ENCODE measurements at places on chromosomes 6 and 20.
A peak's percentile ranks its signal among the peaks of the same experiment; 100 is the strongest.

GRCh38 chr20:47713878-47714450, 71.3 kb downstream of the SULF2 start:
- no peak for DNase-seq

- DNase-seq = no peak
Measured at GRCh38 chr6:1837826-1838225, 228.1 kb downstream of the FOXC1 start.

DNA sequence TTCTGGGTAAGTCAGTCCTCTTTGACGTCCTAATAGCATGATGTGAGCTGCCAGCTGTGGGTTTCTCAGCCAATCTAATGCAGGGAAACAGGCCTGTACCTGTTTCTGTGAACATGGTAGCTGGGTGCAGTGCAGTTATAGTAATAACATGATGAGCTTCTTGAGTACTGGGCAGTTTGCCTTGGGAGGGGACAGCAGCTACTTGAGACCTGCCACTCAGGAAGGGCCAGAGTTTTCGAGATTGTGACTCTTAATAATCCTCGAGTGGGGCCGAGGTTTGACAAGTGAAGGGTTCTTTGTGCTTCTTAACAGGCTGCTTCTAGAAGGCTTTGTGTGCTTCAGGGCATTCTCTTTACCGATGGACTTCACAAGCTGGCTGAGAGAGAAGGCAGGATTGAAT, 180.1 kb downstream of the JARID2 start:
- no peak for DNase-seq

- no peak for DNase-seq
Measured at GRCh38 chr20:23061734-23062561, 12.5 kb upstream of the THBD start.

DNA sequence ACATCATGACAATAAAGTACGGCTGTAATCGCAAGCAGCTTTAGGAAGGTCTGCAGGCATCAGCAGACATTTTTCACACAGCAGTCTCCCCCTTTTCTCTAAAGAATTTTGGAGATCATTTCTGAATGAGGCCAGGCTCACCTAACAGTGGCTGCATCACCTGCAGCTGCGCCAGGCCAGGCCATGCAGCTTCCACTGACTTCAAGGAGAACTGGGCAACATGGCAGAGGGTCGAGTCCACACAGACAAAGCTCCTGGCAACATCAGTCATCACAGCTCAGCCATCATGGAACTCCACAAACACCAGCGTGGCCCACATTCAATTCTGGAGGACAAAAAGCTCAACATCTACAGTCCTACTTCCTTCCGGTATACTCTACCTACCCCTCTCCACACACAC, 17.8 kb upstream of the FOXC1 start:
- peak; percentile 36 for DNase-seq

DNA sequence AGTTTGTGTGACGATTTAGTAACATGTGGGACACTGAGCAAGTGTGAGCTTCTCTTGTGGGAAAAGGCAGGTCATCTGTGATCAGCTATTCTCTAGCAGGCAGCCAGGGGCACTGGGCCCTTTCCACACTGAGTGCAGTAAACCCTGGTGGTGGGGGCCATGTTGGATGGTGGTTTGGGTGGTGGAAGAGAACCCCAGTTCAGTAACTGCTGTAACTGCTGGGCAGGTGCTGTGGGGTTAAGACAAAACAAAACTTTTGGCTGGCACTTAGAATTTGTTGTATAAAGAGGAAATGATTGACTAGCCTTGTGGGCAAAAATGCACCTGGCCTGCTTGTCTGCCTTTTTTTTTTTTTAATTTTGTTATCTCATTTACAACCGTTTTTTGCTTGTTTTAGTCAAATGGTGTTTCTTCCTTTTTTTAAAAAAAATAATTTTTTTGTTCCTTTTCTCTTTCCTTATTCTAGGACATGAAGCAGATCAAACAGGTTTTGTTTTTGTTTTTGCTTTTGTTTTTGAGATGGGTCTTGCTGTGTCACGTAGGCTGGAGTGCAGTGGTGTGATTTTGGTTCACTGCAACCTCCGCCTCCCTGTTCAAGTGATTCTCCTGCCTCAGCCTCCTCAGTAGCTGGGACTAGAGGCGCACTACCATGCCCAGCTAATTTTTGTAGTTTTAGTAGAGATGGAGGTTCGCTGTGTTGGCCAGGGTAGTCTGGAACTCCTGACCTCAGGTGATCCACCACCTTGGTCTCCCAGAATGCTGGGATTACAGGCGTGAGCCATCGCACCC, 59.8 kb downstream of the IGF2R start:
- no peak for DNase-seq

- no peak for DNase-seq
Measured at GRCh38 chr20:7773511-7773910, 166.7 kb downstream of the HAO1 start.

GRCh38 chr6:72412709-72413044, 209.2 kb upstream of the KCNQ5 start:
- no peak for DNase-seq

GRCh38 chr20:18144541-18145099, 7.0 kb downstream of the KAT14 start:
- DNase-seq = no peak

GRCh38 chr6:54286141-54286540, 22.1 kb upstream of the TINAG start:
- DNase-seq = no peak

Data from left forelimb (tissue), 1 donor.